ENCODE measurements at places on chromosomes 16 and 17.

DNA sequence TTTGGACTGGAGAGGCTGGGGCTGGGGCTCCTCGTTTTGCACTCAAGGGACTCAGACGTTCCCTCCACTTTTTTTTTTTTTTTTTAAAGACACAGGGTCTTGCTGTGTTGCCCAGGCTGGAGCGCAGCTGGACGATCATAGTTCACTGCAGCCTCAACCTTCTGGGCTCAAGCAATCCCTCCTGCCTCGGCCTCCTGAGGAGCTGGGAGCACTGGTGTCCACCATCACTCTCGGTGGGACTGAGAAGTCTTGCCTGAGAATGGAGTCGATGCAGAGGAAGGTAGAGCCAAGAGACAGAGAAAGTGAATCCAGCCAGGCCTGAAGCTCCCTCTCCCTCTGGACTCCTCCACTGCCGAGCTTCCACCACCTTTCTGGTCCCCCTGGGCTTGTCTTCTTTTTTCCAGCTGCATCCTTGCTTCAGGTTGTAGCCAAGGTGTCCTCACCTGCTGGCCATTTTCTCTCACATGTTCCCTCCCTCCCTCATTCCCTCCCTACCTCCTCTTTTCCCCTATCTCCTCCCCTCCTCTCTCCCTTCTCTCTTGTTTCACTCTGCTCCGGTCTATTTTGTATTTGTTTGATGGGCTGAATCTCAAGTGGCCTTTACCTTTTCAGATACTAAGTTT lies 233.8 kb downstream of the SNX29 start:
- no peak for DNase-seq

DNA sequence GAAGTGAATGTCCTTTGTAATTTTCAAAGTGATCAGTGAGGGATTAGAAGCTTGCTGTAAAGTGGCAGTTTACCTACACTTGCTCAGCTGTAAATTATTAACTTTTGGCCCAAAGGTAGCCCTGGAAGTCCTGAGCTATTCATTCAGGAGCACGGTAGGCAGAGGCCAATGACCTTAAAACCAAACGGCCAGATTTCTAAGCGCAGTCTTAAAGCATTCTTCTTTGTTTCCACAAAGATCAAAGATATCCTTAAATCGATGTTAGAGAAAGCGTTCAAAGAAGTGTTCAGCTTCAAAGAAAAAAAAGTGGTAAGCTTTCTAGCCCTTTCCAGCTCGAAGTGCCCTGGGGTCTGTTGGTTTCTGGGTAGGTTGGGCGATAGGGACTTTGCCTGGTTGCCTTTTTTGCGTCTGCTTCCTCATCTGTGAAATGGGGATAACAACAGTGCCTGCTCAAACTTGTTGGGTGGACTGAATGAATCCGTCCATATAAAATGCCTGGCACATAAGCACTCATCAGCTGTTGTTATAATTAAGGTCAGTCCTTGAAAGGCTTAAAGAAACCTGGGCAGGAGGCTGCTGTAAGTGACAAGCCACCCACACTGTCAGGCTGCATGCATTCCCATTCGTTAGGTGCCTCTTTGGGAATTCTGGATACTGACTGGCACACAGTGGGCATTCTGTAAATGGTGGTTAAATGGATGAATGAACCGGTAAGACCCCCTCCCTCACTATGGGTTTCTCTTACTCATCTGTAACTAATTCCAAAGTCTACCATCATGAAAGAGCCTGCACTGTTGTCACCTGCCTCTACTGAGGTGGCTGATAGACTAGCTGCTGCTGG lies 113.2 kb downstream of the PRKCA start:
- DNase-seq = no peak

DNA sequence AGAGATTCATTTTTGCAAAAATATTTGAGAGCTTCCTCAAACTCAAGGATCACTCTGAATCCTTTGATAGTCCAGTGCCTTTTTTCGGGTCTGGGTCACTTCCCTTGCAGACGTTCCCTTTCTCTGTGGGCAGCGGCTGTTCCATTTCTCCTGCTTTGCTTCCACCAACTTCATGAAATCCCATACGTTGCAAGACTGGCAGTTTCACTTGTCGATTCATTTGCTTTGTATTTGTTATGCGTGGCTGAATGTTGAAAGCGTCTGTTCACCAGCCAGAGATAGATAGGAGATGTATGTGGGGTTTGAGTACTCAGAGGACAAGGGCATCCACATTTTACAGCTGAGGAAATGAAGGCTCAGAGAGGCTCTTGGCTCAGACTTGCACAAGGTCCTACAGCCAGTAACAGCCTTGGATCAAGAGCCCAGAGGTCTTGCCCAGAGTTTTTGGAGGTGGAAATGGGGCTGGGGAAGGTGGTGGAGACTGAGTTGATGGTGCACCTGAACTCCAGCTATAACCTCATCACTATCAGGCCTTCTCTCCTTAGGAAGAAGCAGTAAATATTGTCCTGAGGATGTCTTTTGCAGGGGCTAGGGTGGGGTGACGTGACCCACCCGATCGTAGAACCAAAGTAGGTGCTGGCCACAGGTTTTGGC lies 1.3 kb upstream of the CCDC102A start:
- no peak for DNase-seq

- no peak for DNase-seq
These were observed 12.6 kb upstream of the CA10 start for GRCh38 chr17:52170963-52171572.

DNA sequence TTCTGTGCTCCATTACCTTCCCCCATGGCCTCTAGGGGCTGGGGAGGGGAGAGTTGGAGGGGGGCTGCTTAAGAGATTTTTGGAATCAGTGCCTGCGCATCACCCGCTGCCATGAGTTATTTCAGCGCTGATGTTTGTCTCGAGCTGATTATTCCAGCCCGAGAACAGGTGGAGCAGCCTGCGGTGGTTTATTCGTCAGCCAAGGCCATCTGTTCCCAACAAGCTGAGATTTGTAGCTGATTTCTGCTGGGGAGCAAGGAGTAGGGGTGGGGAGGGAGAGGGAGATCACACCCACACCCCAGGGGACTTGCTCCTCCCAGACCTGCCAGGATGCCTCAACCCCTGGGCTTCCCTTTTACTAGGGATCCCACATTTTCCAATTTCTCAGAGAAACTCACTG lies 23.1 kb downstream of the PIPOX start:
- no peak for DNase-seq

DNA sequence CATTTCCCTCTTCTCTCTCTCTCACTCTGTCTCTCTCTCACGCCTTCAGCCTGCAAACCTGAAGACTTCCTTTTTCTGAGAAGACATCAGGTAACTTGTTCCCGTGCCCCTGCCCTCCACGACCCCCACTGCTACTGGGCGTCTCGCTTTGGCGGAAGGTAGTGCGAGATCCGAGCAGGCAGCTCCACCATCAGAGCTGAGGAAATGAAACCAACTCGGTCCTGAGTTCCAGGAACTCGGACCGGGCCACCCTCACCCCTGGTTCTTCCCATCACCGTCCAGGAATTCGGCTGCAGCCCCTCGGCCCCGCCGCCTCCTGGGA lies 585 bp downstream of the MLKL start:
- DNase-seq = no peak

DNA sequence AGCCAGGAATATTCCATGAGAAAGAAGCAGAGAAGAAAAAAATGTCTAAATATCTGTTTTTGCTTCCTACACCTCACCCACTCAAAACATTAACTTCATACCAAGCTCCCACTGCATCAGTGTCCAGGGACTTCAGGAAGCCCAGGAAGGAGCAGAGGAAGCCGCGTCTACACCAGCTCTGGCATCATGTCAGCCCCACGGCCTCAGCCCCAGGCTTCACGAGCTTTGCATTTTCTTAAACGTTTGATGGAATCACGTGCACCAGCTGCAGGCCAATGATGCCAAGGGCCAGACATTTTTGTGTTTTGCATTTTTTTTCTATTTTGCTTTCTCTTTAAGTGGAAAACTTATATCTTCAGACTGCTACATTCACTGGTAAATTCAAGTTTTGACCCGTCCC lies 48.6 kb downstream of the CDRT4 start:
- DNase-seq = no peak

GRCh38 chr17:7177954-7178477 lies 1.2 kb downstream of the ASGR1 start:
- no peak for DNase-seq

- no peak for DNase-seq
These were observed 2.8 kb downstream of the RAPGEFL1 start for GRCh38 chr17:40179923-40180659.

- no peak for DNase-seq
These were observed 15.6 kb downstream of the SNX29 start for GRCh38 chr16:11992008-11992584.

All from hippocampal formation (tissue), 2 donors.